NCI-H1105 (cell line): ENCODE measurements at places on chromosomes 11 and 22.

GRCh38 chr11:82969811-82970210, 68.3 kb downstream of the DDIAS start:
- no peak for DNase-seq

- no peak for DNase-seq
Observed at GRCh38 chr11:100203789-100204188, 483.3 kb upstream of the ARHGAP42 start.

GRCh38 chr11:124643605-124644425, 21.2 kb downstream of the TBRG1 start:
- DNase-seq: no peak

- peak; percentile 90 for DNase-seq
Observed at GRCh38 chr11:123797114-123797513, 9.0 kb downstream of the OR6M1 start.

DNA sequence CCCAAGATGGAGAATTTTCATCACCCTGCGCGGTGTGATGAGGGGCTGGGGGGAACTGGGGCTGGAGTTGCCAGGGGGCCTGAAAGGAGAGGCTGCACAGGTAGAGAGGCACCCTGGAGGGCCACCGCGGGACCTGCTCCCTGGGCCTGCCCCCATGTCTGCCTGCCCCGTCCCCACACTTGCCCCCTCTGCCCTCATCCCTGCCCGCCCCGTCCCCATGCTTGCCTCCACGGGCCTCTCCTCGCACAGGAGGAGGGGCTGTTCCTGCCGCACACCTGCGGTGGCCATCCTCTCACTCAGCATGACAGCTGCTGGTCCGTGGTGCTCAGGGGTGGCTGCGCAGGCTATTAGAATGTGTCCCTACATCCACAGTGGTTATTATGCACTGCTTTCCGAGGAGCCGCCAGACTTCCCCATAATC, 43.5 kb downstream of the LINC01488 start:
- DNase-seq: no peak

DNA sequence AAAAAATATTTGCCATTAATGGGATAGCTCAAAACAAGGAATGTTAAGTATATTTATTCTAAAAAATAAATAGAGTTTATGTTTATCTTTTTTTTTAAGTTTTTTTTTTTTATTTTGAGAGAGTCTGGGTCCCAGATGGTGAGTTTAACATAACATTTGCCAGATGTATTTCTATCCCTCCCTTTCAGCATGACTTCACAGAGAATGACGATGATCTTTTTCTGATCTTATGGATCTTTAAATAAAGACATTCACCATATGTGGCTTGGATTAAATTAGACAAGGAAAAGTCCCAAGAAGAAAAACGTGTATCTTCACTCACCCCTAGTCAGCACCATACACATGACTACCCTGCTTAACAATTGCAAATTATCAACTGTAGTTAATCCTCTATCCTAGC, 839.8 kb upstream of the CNTN5 start:
- no peak for DNase-seq

GRCh38 chr22:23402275-23403151, 177.6 kb downstream of the IGLL1 start:
- no peak for DNase-seq
